Islet precursor cell (in vitro differentiated cells): ENCODE measurements at places on chromosomes 1 and 21.

GRCh38 chr1:41152622-41153044 lies 89.5 kb downstream of the SCMH1 start:
- no peak for DNase-seq

DNA sequence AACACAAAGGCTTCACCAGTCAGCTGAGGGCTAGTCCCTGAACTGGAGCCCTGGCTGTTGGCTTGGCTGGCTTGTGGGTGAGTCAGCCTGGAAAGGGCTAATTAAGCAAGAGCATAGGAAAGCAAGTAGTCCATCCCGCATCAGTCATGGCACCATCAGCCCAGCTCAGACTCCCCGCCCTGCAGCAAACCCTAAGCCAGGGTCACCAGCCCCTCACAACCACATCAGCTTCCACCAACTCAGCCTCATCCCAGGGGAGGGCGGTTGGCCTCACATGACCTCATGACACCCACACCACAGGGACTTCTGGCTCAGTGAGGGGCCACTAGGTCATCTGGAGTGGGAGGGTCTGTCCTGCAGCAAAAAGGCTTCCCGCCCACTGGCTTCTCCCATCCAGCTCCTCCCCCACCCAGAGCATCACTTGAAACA lies 7.0 kb upstream of the SPATC1L start:
- DNase-seq, result peak; percentile 81

DNA sequence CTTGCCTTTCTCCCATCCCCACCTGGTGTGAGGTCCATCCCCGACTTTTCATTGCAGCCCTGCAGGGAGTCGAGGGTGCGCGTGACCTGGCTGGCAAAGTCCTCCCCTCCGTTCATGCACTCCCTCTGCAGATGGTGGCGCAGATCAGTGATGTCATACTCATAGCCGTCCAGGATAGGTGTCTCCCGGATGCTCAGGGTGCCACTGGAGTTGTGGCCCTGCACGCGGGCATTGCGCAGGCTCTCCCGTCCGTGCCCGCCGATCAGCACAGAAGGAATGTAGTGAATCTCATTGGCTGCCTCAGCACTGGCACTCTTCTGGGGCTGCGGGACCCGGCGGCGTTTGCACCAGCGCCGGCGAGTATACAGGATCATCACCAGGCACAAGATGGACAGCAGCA lies 132.1 kb downstream of the ASTN1 start:
- no peak for DNase-seq

- no peak for DNase-seq
These were observed 6.1 kb downstream of the STX12 start for GRCh38 chr1:27779122-27779521.

- no peak for DNase-seq
These were observed 512 bp downstream of the FBLIM1 start for GRCh38 chr1:15758953-15759661.

- DNase-seq, result no peak
These were observed 456.3 kb downstream of the MATN1 start for GRCh38 chr1:30267046-30267445.

DNA sequence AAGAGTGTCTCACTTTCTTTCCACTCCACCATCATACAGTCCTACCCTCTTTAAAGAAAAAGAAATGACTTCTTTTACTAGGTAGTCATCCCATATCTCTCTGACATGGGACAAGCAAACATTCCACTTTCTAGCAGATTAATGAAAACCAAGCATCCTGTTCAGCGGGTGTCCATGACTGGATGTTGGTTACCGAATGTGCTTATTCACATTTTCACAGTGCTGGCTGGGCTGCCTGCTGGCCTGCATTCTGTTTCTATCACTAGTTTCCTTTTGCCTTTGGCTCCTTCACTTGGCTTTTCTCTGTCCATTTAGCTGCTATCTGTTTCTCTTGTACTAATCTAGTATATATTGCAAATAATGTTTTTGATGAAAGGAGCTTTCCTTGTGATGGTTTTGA lies 598.4 kb downstream of the RWDD3 start:
- no peak for DNase-seq

DNA sequence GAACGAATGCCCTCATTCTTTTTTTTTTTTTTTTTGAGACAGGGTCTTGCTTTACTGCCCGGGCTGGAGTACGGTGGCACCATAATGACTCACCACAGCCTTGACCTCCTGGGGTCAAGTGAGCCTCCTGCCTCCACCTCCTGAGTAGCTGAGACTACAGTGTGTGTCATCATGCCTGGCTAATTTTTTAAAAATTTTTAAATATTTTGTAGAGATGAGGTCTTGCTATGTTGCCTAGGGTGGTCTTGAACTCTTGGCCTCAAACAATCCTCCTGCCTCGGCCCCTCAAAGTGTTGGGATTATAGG lies 69.4 kb downstream of the ALG14 start:
- no peak for DNase-seq

GRCh38 chr1:202012544-202013478 lies 2.4 kb downstream of the ELF3 start:
- DNase-seq, result no peak

- DNase-seq, result no peak
These were observed 123.3 kb downstream of the PCNX2 start for GRCh38 chr1:233172201-233172600.

DNA sequence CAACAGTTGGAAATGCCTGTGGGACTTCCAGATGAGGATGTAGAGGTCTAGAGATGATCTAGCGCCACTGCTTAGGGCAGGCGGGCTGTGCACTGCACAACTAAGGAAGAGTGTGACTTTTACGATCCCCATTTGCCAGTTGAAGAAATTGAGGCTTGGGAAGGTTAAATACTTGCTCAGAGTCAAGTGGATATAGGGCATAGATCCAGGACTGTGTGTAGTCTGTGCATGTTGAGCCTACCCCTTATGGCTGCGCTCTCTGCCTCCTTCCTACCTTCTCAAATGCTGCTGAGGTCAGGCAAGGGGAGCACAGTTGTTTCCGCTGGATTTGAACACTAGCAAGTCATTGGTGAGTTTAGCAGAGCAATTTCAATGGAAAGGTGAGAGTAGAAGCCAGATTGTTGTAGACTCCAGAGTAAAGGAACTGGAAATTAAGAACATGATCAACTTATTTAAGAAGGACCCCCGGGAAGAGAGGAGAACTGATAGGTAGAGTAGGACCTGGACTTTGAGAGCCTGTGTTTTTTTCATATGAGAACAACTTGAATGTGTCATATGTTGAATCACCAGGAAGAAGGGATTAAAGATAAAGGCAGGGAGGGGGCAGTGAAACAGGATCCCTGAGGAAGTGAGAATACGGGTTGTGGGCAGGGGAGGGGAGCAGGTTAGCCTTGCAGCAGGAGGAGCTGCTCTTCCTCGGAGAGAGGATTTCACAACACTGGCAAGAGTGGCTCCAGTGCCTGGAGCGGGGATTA lies 2.7 kb downstream of the CAPN2 start:
- DNase-seq, result peak; percentile 80

- peak; percentile 68 for DNase-seq
These were observed 96.7 kb upstream of the TMPRSS2 start for GRCh38 chr21:41604583-41605041.

DNA sequence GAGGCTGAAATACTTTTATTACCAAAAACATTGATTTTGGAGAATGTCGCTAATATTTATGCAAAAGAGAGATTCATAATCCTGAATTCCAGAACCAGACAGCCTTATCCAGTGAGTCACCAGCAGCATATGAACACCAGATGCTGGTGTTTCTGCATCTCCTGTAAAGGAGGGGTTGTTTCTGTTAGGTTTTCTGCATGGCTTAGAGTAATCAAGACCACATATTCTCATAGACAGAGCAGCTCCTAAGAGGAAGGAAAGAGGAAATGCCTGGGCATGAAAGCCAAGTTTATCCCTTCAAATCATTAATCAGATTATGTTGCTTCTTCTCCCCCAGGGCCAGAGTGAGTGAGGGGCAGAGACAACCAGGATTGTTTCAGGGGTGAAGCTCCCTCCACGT lies 86.2 kb downstream of the NGF start:
- DNase-seq, result no peak

GRCh38 chr1:50060279-50060678 lies 36.5 kb upstream of the AGBL4 start:
- DNase-seq, result no peak

DNA sequence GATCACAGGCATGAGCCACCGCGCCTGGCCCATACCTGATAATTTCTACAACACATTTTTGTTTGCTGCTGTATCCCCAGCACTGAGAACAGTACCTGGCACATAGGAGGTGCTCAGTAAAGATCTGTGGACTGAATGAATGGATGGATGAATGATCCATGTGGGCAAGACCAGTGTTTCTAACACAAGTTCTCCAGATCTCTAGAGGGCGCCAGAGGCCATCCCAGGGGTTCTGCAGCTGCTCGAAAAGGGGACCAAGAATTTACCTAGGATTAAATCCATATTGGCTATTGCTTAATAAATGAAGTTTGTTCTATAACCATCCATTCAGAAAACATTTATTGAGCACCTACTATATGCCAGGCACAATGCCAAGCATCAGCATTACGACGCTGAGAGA lies 167.7 kb downstream of the ACTL8 start:
- peak; percentile 60 for DNase-seq

GRCh38 chr1:209095627-209096595 lies 487.6 kb upstream of the CAMK1G start:
- DNase-seq, result peak; percentile 85

- DNase-seq, result peak; percentile 23
These were observed 50.1 kb upstream of the PCBP3 start for GRCh38 chr21:45593162-45594022.

- no peak for DNase-seq
These were observed 12.6 kb downstream of the TRIM11 start for GRCh38 chr1:228393811-228394570.

GRCh38 chr1:21913763-21914162 lies 23.3 kb downstream of the HSPG2 start:
- DNase-seq, result no peak

GRCh38 chr1:38497921-38498656 lies 361.5 kb downstream of the RRAGC start:
- no peak for DNase-seq

DNA sequence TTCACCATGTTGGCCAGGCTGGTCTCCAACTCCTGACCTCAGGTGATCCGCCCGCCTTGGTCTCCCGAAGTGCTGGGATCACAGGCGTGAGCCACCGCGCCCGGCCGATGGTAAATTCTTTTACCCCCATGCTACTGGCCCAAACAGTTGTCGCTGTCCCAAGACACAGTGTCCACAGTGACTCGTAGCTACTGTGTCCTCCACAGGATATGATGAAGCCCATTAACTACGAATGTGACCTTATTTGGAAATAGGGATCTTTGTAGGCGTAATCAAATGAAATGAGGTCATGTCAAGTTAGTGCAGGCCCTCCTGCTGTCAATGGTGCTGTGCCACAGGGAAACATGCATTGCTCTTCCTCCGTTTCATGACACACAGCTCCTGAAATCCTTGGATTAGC lies 8.5 kb downstream of the FNDC10 start:
- peak; percentile 57 for DNase-seq

GRCh38 chr1:185564816-185565215 lies 169.4 kb upstream of the HMCN1 start:
- DNase-seq, result no peak

GRCh38 chr21:39152271-39152670 lies 31.0 kb downstream of the PSMG1 start:
- no peak for DNase-seq

DNA sequence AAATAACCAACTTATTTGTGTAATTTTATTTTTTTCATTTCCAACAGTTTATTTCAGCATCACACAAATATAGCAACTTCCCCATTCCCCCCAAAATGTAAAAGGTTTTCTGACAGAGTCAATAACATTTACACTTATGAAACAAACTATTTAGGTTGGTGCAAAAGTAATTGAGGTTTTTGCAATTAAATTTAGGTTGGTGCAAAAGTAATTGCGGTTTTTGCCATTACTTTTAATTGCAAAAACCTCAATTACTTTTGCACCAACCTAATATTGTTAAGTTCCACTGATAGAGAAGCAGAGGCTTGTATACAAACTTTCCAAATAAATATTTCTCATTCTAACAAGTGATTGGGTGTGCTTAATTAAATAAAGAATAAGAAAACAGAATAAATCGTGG lies 270.9 kb upstream of the DUSP10 start:
- no peak for DNase-seq

GRCh38 chr1:200233393-200233792 lies 176.4 kb downstream of the ZNF281 start:
- peak; percentile 83 for DNase-seq

DNA sequence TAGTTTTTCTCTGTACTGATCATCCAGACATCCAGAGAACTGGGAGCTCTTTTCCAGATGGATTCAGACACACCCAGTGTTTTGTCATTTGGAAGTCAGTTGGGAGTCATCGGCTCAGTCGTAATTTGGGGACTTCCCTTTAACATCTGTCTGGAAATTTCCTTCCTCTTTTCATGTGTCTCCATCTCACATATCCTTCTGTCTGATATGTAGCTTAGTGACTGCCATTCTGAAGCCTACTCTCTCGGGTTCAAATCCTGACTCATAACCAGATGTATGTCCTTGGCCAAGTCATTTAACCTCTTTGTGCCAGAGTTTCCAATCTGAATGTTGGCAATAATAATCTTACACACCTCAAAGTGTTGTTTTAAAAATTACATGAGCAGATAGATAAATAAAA lies 3.0 kb downstream of the MORC3 start:
- DNase-seq, result no peak

DNA sequence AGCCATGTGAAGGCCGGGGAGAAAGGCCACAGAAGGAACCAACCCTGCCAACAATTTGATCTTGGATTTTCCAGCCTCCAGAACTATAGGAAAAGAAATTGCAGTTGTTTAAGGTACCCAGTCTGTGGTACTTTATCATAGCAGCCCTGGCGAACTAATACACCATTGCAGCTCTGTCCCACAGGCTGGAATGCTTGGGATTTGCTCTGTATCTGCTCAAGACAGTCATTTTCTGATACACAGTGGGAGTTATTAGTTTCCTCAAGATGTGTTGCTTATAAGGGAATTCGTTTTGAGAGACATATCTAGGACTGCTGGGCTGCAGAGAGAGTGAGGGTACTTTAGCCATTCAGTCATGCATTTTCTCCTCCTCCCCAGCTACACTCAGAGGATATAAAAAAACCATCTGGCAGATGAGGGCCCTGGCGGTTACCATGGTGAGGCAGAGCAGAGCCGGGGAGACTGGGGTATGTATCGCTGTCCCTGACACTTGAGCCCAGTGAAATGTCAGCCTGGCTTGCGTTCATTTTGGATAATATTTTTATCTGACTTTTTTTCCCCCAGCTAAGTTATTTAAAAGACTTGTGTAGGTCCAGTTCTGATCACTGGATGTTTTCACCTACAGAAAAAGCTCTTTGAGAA lies 104.6 kb downstream of the DIRAS3 start:
- no peak for DNase-seq

GRCh38 chr1:225825078-225825477 lies 15.2 kb downstream of the EPHX1 start:
- no peak for DNase-seq

DNA sequence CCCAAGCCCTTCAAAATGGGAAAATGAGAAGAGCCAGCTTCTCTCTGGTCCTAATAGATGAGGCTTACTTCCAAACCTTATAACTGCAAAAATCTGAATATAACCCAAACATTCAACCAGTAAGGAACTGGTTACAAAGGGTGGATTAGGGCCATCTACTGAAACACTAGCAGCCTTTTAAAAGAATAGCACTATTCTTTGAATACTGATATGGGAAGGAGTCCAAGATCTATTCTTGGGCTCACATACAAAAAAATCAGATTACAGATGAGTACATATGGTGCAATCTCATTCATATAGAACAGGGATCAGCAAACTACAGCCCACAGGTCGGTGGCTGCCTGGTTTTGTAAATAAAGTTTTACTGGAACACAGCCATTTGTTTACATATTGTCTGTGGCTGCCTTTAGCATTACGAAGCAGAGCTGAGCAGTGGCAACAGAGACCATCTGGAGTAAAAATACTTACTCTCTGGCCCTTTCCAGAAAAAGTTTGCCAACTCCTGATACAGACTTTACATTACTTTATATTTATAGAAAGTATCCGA lies 167.7 kb downstream of the ZSCAN20 start:
- peak; percentile 8 for DNase-seq

- peak; percentile 70 for DNase-seq
These were observed 17.9 kb upstream of the CSF1 start for GRCh38 chr1:109892561-109893368.
